ENCODE measurements at places on chromosomes 3 and 15.

GRCh38 chr3:77800893-77801292, 761.0 kb downstream of the ROBO2 start:
- no peak for DNase-seq

- no peak for DNase-seq
Measured at GRCh38 chr3:150429767-150430671, 21.9 kb downstream of the TSC22D2 start.

- DNase-seq = no peak
Measured at GRCh38 chr3:39542588-39542988, 75.1 kb downstream of the MOBP start.

DNA sequence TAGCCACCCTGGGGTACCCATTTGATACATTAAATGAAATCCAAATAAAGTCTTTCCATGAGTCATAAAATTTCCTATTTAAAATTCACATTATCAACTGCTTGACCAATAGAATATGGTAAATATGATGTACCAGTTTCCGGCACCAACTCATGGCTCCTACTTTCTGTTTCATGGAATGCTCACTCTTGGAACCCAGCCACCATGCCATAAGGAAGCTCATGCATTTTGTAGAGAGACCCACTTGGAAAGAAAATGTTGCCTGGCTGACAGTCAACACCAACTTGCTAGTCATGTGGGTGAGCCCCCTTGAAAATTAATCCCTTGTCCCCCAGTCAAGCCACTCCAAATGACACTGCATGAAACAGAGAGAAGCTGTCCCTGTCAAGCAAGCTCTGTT, 57.2 kb downstream of the WWTR1 start:
- DNase-seq = no peak

GRCh38 chr3:59797533-59797932, 747.7 kb upstream of the CFAP20DC start:
- no peak for DNase-seq

GRCh38 chr3:94928921-94929320, 866.1 kb downstream of the NSUN3 start:
- no peak for DNase-seq

DNA sequence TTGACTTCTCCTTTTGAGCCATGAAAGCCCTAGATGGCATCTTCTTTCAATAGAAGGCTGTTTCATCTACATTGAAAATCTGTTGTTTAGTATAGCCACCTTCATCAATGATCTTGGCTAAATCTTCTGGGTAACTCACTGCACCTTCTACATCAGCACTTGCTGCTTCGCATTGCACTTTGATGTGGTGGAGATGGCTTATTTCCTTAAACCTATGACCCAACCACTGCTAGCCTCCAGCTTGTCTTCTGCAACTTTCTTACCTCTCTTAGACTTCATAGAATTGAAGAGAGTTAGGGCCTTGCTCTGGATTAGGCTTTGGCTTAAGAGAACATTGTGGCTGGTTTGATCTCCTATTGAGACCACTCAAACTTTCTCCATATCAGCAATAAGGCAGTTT, 189.8 kb downstream of the PLCL2 start:
- DNase-seq = no peak

- no peak for DNase-seq
Measured at GRCh38 chr3:173750095-173750494, 352.6 kb downstream of the NLGN1 start.

GRCh38 chr3:152574461-152575079, 260.4 kb upstream of the P2RY1 start:
- DNase-seq = peak; percentile 58

- DNase-seq = no peak
Measured at GRCh38 chr3:62785384-62785783, 89.8 kb downstream of the CADPS start.

DNA sequence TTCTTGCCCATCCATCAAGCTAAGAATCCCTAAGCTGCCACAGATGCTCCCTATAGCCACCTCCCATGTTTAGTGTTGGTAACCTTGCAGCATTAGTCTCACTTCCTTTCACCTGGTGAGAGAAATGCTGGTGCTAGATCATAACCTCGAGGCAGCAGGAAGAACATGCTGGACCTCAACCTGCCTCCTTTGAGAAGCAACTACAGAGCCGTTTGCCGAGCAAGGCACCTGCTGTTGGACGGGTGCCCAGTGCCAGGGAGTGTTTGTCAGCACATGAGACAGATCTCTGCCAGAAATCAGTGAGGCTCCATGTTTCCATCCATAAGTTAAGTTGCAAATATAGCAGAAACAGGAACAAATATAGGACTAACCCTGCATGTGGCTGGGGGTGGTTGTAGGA, 955.7 kb downstream of the TUSC7 start:
- DNase-seq = no peak

GRCh38 chr3:194326968-194327217, 24.2 kb downstream of the CPN2 start:
- no peak for DNase-seq

- DNase-seq = no peak
Measured at GRCh38 chr15:75646112-75646943, 1.4 kb upstream of the SNX33 start.

DNA sequence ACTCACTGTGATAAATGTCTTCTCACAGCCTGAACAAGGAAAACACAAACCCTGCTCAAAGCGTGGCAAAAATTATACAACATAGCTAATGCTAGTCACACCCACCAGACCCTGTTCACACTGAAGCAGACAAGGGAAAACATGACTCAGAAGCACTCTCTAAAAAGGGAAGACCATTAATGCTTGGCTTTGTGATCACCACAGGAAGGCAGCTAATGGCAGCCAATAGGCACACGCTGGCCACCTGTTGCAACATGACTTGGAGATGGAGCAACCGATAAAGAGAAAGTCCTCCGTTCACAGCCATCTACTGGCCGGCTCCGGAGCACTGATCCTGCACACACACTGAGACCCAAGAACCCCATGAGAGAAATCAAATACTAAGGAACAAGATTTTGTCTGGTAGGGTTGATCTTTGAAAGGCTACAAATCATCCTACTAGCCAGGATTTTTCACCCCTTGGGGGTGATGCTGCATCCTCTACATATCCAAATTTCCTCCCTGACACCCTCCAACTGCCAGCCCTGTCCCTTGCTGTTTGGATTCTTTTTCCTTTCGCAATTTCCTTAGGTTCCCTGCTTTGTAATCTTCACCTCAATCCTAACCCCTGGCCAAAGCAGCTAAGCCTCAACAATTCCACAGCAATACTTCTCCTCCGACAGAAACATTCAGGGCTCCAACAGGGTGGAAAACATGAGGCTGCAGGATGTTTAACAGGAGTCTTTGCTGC, 3.2 kb downstream of the ZXDC start:
- no peak for DNase-seq

GRCh38 chr3:142651711-142652110, 55.5 kb downstream of the PLS1 start:
- DNase-seq = no peak

DNA sequence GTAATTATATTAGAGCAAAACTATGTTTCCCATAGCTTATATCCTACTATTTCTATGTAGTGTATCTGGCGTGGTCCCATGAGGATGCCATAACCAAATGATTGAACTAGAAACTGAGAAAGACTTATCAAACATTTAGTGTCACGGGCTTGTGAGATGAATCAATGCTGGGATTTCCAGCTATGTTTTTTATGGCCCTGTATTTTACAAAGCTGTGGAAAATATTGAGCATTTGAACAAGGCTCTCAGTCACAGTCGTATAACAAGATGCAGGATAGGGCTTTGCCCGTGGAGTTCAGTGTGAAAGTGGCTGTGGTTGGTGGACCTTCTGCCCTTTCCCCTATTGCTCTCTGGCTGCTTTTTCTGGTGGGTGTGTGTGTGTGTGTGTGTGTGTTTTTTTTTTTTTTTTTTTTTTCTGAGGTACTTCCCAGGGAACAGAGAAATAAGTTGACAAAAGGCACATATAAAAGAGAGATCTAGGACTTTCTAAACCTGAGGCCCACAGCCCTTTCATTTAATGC, 60.7 kb downstream of the CACNA1D start:
- DNase-seq = no peak

GRCh38 chr15:65920121-65920520, 50.8 kb downstream of the RAB11A start:
- DNase-seq = no peak

- DNase-seq = no peak
Measured at GRCh38 chr3:157460253-157460652, 23.6 kb downstream of the PTX3 start.

GRCh38 chr3:18808429-18808828, 339.9 kb upstream of the KCNH8 start:
- no peak for DNase-seq

DNA sequence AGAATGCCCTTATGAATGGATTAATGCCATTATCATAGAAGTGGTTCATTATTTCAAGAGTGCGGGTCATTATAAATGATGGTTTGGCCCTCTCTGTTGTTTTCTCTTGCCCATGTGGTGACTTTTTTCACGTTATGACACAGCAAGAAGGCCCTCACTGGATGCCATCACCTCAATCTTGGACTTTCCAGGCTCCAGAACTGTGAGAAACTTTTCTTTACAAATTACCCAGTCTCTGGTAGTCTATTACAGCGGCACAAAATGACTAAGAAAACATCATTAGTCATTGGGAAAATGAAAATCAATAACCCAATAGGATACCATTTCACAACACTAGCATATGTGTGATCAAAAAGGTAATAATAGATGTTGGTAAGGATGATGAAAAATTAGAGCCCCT, 119.0 kb upstream of the LPP start:
- DNase-seq = no peak

DNA sequence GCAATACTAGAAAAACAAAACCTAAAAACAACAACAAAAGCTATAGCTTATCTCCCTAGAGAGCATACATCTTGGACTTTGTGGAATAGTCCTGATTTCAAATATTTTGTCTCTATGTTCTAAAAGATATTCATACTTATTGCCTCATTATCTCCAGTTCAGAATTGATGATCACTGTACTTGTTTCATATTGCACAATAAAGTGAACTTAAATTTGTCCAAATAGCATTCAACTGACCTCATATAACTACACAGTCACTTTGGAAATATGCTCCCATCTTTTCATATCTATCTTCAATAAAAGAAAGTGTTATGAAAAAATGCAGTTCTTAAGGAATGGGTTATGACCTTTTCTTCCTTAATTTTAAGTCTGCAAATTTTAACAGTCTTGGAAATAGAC, 228.6 kb upstream of the CMC1 start:
- DNase-seq = no peak

- DNase-seq = no peak
Measured at GRCh38 chr3:43689766-43690399, 855 bp upstream of the ABHD5 start.

DNA sequence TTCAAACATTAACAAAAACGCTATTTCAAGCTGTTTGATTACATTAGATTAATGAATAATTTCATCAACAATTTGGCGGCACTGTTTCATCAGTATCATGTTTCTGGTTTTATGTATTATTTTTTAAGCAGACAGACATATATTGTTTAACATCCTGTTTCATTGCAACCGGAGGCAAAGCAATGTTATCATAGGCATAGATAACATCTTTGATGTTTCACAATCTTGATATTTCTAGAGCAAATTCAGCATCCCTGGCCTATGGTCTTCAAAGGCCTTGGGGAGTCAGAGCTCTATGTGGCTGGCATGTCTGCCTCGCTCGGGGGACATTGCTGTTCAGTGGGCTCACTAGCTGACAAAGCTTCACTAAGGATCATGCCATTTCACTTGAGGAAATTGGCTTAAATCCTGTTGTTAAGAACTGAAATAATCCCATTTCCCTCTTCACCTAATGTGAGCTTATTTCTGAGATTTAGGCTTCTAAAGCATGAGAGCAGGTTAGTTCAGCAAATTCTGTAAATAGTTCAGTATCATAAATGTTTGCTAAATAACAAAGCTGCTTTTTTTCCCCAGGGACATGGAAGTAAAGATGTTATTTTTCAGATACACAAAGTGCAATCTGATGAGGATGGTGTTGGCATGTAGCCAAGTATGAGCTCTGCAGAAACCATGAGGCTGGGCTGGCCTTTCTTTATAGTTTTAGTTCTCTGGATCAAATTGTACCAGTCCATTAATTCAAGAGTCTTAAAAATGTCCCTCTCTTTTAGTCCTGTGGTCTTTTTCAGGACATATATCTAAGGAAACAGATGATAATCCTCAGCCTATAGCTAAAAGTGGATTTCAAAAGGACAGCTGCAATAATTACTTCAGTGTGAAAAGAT, 941.4 kb downstream of the PLOD2 start:
- DNase-seq = no peak

- DNase-seq = no peak
Measured at GRCh38 chr15:28110481-28110881, 11.4 kb upstream of the OCA2 start.

GRCh38 chr3:72310419-72311380, 525.8 kb upstream of the PROK2 start:
- no peak for DNase-seq

GRCh38 chr15:50873935-50874361, 34.5 kb upstream of the AP4E1 start:
- DNase-seq = no peak

GRCh38 chr3:69568951-69569350, 170.3 kb upstream of the MITF start:
- DNase-seq = no peak

- no peak for DNase-seq
Measured at GRCh38 chr3:197542741-197543454, 12.9 kb downstream of the BDH1 start.

DNA sequence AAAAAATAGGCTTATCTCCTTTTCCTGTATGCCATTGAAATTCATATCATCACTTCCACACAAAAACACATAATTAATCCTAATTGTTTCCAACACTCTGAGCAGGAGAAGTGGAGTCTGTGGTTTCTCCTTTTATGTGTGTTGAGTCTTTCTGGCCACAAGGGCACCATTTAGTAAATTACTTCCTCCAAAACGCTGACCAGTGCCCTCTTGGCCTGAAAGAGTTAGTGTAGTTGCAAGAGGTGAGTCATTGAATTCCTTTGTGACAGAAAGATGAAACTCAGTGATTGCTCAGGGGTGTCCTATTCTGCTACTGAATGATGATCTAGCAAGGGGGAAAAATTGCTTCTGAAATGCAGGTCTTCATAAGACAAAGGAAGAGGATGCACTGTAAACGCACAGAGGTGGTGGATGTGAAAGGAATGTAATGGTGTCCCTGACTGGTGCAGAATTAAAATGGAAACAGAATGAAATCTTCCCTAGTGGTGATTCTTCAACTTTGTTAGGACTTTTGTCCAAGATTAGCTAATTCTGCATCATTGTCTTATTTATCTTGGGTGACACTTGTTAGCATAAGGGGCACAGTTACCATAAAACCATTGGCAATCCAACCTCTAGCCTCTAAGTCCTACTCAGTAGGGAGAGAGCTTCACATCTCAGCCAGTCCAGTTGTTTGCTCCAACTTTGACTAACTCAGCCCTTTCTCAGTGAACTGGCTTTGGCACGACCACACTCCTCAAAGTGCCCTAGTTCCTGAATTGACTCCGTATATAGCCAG, 208.4 kb upstream of the NANOGP8 start:
- DNase-seq = no peak

- no peak for DNase-seq
Measured at GRCh38 chr15:80709542-80709941, 14.4 kb downstream of the ABHD17C start.

DNA sequence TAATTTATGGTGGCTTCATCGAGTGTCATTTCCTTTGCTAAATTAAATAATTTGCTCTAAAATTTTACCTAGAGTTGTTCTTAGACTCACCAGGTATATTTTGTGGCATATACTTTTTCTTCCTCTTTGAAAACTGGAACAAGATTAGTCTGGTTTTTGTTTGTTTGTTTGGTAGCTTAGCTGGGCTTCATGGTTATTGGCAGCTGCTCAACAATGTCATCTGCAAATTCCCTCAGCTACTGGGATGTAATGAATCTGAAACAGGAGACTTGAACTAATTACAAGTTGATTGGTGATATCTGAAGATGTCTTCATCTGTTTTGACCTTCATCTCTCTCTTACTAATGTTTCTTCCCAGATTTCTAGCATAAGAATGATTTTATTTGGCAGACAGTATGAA, 270.5 kb upstream of the P2RY1 start:
- no peak for DNase-seq
